NCI-H1436 treated with DMSO at 0.1 percent for 48 hours (cell line): ENCODE measurements at places on chromosomes 1 and 21.
A peak's percentile ranks its signal among the peaks of the same experiment; 100 is the strongest.

GRCh38 chr1:186518395-186518794 lies 57.5 kb upstream of the PDC start:
- no peak for DNase-seq

DNA sequence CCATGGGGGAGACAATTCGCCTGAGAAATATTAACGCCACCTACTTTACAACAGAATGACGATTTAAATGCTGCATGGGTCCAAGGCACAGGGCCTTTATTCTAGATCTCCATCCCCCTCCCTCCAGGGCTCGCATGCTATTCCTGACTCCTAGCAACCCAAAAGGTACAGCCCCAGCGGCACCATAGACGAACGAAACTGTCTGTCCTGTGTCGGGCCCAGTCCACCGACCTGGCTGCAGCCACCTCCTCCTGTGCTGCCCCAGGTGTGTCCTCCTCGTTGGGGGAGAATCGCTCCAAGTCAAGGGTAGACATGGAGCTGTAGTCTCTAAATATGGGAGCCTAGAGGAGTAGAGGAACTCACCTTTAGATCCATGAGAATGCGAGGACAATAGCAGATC lies 196.5 kb downstream of the TOMM20 start:
- no peak for DNase-seq

DNA sequence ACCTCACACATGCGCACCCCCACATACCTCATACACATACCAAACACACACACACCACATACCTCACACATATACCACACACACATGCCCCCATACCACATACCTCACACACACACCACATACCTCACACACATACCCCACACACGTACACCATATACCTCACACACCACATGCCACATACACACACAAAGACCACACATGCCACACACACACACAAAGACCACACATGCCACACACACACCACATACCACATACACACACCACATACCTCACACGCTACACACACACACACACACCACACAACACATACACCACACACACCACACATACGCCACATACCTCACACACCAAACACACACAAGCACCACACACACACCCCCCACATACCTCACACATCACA lies 30.0 kb downstream of the HIVEP3 start:
- DNase-seq = no peak

DNA sequence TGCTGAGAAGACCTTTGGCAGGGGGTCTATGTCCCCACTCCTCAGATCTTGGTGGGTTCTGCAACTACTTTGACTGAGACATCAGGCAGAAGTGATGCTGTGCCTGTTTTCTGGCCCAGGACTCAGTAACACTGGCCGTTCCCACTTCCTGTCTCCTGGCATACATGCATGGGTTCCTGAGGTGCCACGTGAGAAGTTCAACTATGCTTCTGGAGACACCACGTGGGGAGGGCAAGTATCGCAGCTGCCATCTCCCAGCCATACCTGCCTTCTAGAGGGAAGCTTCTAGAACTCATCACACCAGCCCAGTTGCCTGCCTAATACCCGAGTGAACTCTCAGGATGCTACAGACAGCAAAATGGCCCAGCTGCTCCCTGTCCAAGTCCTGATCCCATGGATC lies 65.8 kb downstream of the TRABD2B start:
- peak; percentile 38 for DNase-seq

DNA sequence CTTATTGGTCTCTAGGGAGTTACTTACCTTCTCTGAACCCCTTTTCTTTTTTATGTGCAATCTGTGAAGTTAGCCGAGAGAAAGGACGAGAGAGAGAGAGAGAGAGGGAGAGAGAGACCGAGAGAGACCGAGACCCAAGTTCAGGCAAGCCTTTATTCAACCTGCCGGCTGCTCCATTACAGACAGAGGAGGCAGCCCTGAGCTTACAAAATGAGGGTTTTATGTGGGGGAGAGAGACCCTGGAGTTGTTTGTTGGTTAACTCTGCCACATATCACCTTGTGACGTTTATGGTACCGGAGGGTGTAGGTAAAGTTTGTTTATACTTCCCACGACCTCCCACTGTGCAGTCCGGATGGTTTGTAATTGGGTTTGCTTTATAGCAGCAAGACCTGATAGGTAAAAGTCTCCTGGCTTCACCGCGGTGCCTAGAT lies 1.5 kb upstream of the MCOLN3 start:
- no peak for DNase-seq
